ENCODE measurements at places on chromosomes 7 and 10. TPM values are rescaled to one million over a fixed set of nuclear protein-coding genes. Genes with fewer than 3 reads are reported as not detected.

IMPDH1 gene
- 74.0 TPM for total RNA-seq

- no peak overlapping the region for H3K27ac ChIP-seq
- DNase-seq, result peak; percentile 77
- peaks cover 32% of the 10 kb centered on the region for H3K4me1 ChIP-seq
- H3K36me3 ChIP-seq, result no peaks in the 10 kb centered on the region
- H3K4me3 ChIP-seq, result no peak overlapping the region
- H3K27me3 ChIP-seq, result no peaks in the 10 kb centered on the region
Observed at GRCh38 chr10:84352251-84352842, 24.0 kb downstream of the CCSER2 start.

DNA sequence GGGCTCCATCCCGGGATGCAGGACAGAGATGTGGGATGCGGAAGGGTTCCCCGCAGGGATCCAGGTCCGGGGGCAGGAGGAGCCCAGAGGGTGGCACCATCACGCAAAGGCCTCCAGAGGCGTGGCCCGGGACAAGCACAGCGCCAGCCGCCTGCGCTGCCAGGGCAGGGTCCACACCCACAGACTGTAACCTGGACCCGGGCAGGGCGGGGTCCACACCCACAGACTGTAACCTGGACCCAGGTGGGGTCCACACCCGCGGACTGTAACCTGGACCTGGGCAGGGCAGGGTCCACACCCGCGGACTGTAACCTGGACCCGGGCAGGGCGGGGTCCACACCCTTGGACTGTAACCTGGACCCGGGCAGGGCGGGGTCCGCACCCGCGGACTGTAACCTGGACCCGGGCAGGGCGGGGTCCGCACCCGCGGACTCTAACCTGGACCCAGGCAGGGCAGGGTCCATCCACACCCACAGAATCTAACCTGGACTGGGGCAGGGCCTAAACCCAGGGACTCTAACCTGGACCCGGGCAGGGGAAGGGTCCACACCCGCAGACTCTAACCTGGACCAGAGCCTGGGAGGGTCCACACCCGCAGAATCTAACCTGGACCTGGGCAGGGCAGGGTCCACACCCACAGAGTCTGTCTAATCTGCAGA is 37.5 kb upstream of the SUN1 start:
- no peak for DNase-seq
- no peaks in the 10 kb centered on the region for H3K27me3 ChIP-seq
- no peaks in the 10 kb centered on the region for H3K4me1 ChIP-seq
- no peak overlapping the region for H3K27ac ChIP-seq

- no peaks in the 10 kb centered on the region for H3K36me3 ChIP-seq
- DNase-seq, result no peak
- no peak overlapping the region for H3K4me3 ChIP-seq
- no peaks in the 10 kb centered on the region for H3K4me1 ChIP-seq
- no peak overlapping the region for H3K27ac ChIP-seq
Observed at GRCh38 chr10:116690356-116691322, 51.7 kb downstream of the HSPA12A start.

DNA sequence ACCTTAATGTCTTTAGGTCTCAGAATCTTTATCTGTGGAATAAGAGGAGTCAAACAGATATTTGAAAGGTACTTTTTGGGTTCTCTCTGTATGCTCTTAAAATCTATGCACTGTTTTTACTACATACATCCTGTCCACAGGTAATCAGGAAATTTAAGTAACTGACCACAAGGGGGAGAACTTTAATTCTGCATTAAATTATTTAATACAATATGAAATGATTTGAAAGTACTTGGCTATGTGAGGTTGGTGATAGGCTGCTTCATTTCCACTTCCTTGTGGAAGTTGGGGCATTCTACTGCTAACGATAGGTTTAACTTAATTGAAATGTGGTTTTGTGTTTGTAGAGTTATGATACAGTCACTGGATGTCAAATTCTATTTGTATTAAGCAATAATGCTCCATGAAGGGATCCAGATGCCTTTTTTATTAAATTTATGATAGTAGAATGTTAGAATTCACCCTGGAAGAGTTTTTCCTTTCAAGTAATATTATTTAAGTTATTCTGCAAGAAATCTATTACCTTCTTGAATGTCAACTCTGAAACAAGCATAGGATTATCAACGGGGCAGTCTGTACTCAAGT is 6.0 kb downstream of the TEX47 start:
- H3K36me3 ChIP-seq, result no peaks in the 10 kb centered on the region
- H3K27me3 ChIP-seq, result peaks cover 53% of the 10 kb centered on the region
- no peaks in the 10 kb centered on the region for H3K4me1 ChIP-seq
- peak; percentile 38 for DNase-seq
- no peak overlapping the region for H3K27ac ChIP-seq

DNA sequence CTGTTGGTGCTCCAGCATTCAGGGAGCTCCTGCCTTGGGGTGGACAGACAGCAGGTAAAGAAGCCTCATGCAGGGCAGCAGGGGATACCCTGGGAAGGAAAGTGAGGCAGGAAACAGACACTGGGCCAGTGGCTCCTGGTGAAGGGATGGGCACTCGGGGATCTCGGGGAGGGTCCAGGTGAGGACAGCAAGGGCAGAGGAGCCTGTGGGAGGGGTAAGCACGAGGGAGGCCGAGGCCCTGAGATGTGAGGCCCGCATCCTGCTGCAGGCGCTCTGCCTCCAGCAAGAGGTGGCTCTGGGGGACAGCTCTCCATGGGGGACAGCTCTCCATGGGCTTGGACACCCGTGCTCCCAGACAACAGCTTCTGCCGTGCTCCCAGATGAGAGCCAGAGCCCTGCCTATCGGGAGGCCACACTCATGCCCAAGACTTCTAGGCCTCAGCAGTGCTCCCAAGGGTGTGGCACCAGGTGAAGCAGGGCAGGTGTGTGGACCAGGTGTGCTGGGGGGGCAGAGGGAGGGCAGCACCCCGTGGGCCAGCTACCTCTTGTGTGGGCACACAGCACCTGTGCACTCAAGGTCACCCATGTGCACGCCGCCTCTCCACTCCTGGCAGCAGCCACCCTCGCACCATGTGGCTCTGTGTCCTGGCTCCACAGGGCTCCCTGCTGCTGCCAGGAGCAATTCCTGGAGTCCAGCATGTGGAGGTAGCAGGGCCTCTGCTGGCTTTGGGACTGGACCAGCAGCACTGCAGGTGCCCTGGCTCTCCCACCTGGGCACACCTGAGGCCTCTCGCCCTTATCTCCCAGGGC is 93.6 kb upstream of the INSIG1 start:
- no peak overlapping the region for H3K27ac ChIP-seq
- DNase-seq, result no peak
- H3K27me3 ChIP-seq, result no peaks in the 10 kb centered on the region
- H3K4me3 ChIP-seq, result no peak overlapping the region
- H3K4me1 ChIP-seq, result peaks cover 17% of the 10 kb centered on the region

GRCh38 chr10:36840788-36841187 is 284.6 kb upstream of the ANKRD30A start:
- H3K4me1 ChIP-seq, result no peaks in the 10 kb centered on the region
- no peak overlapping the region for H3K4me3 ChIP-seq
- H3K36me3 ChIP-seq, result no peaks in the 10 kb centered on the region
- H3K27ac ChIP-seq, result no peak overlapping the region
- DNase-seq, result peak; percentile 2

- DNase-seq, result no peak
- no peaks in the 10 kb centered on the region for H3K4me1 ChIP-seq
- no peaks in the 10 kb centered on the region for H3K27me3 ChIP-seq
- no peak overlapping the region for H3K4me3 ChIP-seq
- no peak overlapping the region for H3K27ac ChIP-seq
- no peaks in the 10 kb centered on the region for H3K36me3 ChIP-seq
Observed at GRCh38 chr7:23672033-23672432, 8.0 kb upstream of the FAM221A start.

DNA sequence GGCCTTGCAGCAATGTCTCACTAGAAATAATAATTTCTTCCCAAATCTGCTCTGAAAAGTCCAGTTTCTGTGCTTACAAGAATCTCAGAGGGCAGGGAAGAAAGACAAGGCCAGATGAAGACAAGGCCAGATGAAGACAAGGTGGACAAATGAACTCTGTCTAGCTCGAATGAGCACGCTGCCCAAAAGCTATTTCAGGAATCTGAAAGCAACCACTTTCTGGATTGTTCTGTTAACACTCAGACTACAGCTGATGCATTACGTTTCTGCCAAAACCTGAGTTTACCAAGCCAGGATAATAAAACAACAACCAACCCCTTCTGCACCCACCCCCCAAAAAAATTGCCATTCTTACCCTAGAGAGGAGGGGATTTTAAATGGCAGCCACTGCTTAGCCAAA is 1073.6 kb downstream of the SORCS3 start:
- H3K27ac ChIP-seq, result no peak overlapping the region
- no peak overlapping the region for H3K4me3 ChIP-seq
- DNase-seq, result no peak
- H3K36me3 ChIP-seq, result no peaks in the 10 kb centered on the region
- H3K4me1 ChIP-seq, result no peaks in the 10 kb centered on the region
- H3K27me3 ChIP-seq, result no peaks in the 10 kb centered on the region

- H3K4me1 ChIP-seq, result no peaks in the 10 kb centered on the region
- H3K27me3 ChIP-seq, result peaks cover 43% of the 10 kb centered on the region
- H3K27ac ChIP-seq, result no peak overlapping the region
Observed at GRCh38 chr10:55734112-55734511, 626.9 kb downstream of the ZWINT start.

DNA sequence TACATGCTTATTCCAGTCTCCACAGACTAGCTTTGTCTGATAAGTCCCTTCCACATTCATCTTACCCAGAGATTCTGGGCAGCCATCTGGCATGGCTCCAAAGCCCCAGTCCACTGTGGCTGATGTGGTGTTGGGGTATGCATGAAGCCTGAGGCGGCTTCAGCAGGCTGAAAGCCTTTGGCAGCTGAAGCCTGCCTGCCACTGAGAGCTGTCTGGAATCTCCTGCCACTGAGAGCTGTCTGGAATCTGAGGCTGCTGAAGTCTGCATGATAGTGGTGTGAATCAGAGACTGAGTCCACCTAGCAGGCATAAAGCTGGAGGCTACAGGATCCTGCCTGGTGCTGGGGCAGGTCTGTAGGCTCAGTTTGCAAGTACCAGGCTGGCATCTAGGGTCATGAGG is 87.1 kb downstream of the DYNC1I1 start:
- DNase-seq, result no peak
- H3K4me1 ChIP-seq, result no peaks in the 10 kb centered on the region
- no peak overlapping the region for H3K27ac ChIP-seq
- H3K4me3 ChIP-seq, result no peak overlapping the region
- H3K27me3 ChIP-seq, result peaks cover 63% of the 10 kb centered on the region

Data from MCF 10A (cell line).